GM12878 (cell line): ENCODE measurements at places on chromosomes 12 and 14. TPM values are rescaled to one million over a fixed set of nuclear protein-coding genes. Genes with fewer than 3 reads are reported as not detected.

COX8C gene
- total RNA-seq, result not detected in 2 replicates

DNA sequence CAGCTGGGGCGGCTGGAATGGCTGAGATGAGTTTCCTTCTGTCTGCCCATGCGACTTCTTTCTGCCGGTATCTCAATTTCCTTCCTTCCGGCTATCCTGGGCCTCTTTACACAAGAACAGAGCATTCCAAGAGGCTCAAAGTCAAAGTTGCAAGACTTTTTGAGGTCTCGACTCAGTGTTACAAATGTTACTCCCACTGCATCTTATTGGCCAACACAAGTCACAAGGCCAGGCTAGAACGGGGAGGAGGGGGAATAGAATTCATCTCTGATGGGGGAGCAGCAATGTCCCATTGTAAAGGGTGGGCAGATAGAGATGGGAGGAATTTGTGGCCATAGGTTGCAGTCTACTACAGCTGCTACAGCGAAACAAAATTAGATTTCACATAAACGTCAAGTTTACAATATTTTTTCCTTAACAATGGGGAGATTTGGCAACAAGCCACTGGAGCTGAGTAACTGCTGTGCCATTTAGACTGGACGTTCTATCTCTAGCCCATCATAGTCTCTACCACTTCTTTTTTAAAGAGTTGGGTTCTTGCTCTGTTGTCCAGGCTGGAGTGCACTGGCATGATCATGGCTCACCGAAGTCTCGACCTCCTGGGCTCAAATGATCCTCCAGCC, 9.5 kb upstream of the NYNRIN start:
- no peaks in the 10 kb centered on the region; the same call in none of the 2 replicates for H3K27me3 ChIP-seq
- DNase-seq, result no peak
- H3K36me3 ChIP-seq, result no peaks in the 10 kb centered on the region
- H3K4me3 ChIP-seq, result no peak overlapping the region
- H3K4me1 ChIP-seq, result no peaks in the 10 kb centered on the region

MIPOL1 gene
- not detected in 2 replicates for total RNA-seq

SLC17A8 gene
- total RNA-seq, result not detected in 2 replicates

IFNG gene
- total RNA-seq, result 0.28 and 0.69 TPM in 2 replicates

DEGS2 gene
- 1.8 and 2.5 TPM in 2 replicates for total RNA-seq

MAGOHB gene
- 41.9 and 43.0 TPM in 2 replicates for total RNA-seq

TMEM253 gene
- total RNA-seq, result not detected in 2 replicates

SLC24A4 gene
- total RNA-seq, result not detected in 2 replicates

GRCh38 chr14:68637106-68638021, 155.5 kb downstream of the ZFP36L1 start:
- no peak overlapping the region for H3K4me3 ChIP-seq
- peaks cover 4% of the 10 kb centered on the region; the same call in 1 of the 2 replicates for H3K4me1 ChIP-seq
- H3K27me3 ChIP-seq, result no peaks in the 10 kb centered on the region
- H3K27ac ChIP-seq, result no peak overlapping the region
- no peak for DNase-seq

FGF23 gene
- not detected in 2 replicates for total RNA-seq

DNA sequence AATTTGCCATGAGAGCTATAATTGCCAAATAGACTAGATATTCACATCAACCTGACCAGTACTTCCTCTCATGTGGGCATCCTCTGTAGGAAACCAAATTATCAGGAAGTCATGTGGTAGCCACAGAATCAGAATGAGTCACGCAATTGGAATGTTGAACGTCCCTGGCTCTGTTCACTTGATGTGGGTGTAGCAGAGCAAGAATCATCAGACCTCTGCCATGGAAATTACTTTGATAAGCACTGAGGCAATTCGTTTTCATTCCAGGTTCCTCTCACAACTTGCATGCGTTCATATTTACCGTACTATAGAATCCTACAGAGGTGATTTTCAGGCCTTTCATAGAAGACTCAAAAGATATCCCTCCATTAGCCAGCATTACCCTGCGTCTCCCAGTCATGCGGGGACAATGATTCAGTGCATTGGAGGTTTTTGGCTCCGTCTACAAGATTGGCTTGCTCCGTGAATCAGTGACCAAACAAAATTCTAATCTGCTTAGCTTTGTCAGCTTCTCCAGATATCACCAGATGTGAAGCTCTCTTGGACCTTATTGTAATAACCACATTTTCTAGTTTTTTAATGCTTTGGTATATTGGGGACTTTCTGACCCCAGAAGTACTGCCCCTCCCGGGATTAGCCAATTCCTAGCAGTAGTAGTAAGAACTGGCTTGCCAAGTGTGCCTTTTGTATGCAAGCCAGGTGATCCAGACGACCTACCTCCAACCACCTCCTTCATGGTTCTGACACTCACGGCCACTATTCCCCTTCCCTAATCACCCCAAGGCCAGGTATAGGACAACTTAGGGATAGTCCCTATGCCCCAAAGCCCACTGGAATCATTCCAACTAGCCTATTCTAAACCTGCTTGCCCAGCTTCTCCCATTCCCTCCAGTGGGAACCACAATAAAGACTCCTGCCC, 133.4 kb downstream of the KICS2 start:
- no peak for DNase-seq
- H3K4me3 ChIP-seq, result no peak overlapping the region
- H3K27ac ChIP-seq, result no peak overlapping the region
- H3K36me3 ChIP-seq, result no peaks in the 10 kb centered on the region
- no peaks in the 10 kb centered on the region for H3K4me1 ChIP-seq
- no peaks in the 10 kb centered on the region for H3K27me3 ChIP-seq

GALNT6 gene
- total RNA-seq, result 31.5 and 40.4 TPM in 2 replicates

- no peaks in the 10 kb centered on the region for H3K36me3 ChIP-seq
- H3K27ac ChIP-seq, result peak overlapping the region; percentile 83
- peaks cover 9% of the 10 kb centered on the region for H3K4me1 ChIP-seq
- no peaks in the 10 kb centered on the region for H3K27me3 ChIP-seq
These were observed 575 bp downstream of the NAA30 start for GRCh38 chr14:57390806-57391516.

- no peak for DNase-seq
- no peaks in the 10 kb centered on the region for H3K27me3 ChIP-seq
- no peak overlapping the region for H3K27ac ChIP-seq
- H3K4me1 ChIP-seq, result no peaks in the 10 kb centered on the region
These were observed 150.9 kb upstream of the SLC16A7 start for GRCh38 chr12:59444932-59445331.

EIF2S3B gene
- 0.80 and 1.4 TPM in 2 replicates for total RNA-seq
